CD4-positive, alpha-beta T cell treated with Interleukin-4 for 1 hour (primary cell): ENCODE measurements at places on chromosomes 11 and 22.
A peak's percentile ranks its signal among the peaks of the same experiment; 100 is the strongest.

DNA sequence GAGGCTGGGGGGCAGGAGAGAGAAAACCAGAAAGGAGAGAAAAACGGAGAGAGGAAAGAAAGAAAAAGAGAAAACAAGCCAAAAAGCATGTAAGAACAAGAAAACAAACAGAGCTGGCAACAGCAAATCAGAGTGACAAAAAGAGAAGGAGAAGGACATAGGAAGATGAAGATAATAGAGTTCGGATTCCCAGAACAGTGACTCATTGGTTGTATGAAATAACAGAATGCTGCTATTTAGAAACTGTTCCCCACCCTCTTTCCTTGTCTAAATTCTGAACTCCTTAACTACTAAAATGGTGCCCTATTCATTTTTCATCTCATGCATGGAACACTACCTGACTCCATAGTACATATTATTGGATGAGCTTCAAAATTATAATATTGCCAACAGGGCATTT, 317.4 kb downstream of the C11orf87 start:
- DNase-seq: no peak

DNA sequence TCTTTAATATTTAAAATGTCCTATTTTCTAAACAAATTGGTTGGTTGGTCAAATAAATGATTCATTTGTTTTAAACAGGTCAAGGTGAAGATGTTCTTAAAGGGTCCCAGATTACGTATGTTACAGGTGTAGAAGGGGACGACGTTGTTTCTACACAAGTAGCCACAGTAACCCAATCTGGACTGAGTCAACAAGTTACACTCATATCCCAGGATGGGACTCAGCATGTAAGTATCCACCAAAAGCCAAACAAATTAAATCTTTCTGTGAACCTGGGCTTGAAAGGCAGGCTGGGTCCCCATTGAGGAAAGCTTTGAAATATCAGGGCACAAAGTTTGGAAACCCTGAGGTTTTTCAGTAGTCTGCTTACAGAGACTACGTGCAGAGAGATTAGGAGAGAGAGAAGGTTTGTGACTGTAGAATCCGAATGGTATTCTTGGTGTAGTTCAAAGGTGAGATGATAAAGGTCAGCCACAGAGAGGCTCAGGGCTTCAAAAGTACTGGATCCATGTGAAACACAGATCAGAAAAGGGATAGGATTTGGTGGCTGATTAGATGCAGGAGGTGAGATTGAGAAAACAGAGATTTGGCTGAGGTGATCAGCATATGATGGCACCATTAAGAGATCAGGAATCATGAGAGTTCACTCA, 51.7 kb downstream of the ZNF143 start:
- no peak for DNase-seq

- DNase-seq: no peak
These were observed 132.8 kb downstream of the CRYBB2 start for GRCh38 chr22:25352294-25352680.

GRCh38 chr22:42608136-42608822, 6.4 kb downstream of the POLDIP3 start:
- DNase-seq: no peak

DNA sequence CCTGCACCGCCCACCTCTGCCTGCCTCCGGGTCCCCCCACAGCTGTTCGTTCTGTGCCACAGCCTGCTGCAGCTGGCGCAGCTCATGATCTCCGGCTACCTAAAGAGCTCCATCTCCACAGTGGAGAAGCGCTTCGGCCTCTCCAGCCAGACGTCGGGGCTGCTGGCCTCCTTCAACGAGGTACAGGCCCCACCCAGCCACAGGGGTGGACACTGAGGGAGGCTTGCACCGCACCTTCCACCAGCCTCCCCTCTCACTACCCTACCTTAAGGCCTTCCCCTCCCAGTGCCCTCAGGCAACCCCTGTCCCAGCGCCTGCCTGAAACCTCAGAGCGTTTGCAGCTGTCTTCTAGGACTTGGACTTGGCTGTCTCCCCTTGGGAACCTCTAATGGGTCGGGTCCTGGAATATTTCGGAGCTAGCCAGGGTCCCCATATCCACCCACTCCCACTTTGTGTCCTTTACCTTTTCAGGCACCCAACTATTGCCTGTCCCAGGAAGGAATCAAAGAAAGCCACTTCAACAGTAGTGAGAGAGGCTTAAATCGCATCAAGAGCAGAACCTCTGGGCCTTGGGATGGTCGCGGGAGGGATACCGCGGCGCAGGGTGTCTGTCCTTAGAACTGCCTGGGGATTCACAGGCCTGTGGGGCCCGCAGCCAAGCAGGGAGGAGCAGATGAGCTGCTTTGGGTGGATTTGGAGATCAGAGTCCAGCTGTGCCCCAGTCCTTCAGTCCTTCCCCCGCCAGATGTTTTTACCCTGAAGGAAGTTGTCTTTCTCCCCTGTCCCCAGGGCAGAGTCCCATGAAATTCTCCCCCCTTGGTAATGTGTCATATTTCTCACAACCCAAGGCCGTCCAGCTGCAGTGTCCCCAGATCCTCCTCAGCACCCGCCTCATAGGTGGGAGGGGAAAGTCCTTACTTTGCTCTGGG, 13.3 kb downstream of the SLCO2B1 start:
- DNase-seq: no peak

DNA sequence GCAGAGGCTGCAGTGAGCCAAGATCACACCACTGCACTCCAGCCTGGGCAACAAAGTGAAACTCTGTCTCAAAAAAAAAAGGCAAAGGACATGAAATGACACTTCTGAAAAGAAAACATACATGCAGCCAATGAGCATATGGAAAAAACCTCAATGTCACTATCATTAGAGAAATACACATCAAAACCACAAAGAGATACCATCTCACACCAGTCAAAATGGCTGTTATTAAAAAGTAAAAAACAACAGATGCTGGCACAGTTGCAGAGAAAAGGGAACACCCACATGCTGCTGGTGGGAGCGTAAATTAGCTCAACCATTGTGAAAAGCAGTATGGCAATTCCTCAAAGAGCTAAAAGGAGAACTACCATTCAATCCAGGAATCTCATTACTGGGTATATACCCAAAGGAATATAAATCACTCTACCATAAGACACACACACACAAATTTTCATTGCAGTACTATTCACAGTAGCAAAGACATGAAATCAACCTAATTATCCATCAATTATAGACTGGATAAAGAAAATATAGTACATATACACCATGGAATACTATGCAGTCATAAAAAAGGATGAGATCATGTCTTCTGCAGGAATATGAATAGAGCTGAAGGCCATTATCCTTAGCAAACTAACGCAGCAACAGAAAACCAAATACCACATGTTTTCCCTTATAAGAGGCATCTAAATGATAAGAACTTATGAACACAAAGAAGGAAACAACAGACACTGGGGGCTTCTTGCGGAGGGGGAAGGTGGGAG, 15.7 kb upstream of the C11orf58 start:
- no peak for DNase-seq

- DNase-seq: no peak
These were observed 115.2 kb upstream of the SORL1-AS1 start for GRCh38 chr11:121567995-121568394.

DNA sequence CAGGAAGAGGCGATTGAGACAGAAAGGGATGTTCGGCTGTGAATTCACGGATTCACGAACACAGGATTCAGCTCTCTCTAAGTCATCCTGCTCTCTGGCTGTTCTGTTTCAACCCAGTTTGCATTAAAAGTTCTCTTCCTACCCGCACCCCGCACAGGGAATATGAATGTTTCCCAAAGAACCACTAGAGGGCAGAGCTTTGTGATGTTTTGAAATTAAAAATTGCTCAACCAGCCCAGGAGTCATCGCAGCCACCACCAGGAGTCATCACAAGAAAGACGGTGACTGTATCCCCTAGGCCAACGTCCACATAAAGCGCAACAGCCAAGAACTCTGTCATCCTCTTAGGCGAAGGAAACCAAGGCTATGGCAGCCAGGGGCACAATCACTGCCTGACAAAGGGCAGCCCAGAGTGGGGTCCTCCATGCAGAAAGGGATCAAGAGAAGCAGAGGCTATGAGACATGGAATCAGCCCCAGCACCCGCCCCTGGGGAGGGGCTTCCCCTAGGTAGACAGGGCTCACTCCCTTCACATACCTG, 122.4 kb downstream of the WT1 start:
- peak; percentile 33 for DNase-seq

GRCh38 chr11:6657346-6657745, 1.7 kb upstream of the DCHS1 start:
- no peak for DNase-seq

GRCh38 chr11:34086554-34087283, 18.7 kb upstream of the NAT10 start:
- peak; percentile 52 for DNase-seq

DNA sequence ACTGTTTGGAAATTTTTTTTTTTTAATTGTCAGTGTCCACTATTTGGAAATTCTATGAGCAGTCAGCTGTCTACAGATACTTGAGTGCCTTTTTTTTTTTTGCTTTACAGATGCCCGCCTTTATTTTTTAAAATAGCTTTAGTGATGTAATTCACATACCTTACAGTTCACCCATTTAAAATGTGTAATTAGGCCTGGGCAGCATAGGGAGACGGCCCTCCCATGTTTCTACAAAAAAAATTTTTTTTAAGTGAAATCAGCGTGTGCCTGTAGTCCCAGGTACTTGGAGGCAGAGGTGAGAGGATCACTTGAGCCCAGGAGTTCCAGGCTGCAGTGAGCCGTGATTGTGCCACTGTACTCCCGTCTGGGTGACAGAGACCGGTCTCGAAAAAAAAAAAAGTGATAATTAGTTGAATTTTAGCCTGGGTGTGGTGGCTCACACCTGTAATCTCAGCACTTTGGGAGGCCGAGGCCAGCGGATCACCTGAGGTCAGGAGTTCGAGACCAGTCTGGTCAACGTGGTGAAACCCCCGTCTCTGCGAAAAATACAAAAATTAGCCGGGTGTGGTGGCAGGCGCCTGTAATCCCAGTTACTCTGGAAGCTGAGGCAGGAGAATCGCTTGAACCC, 1.5 kb downstream of the ZNF143 start:
- DNase-seq: no peak

- DNase-seq: no peak
These were observed 103.6 kb downstream of the MPPED1 start for GRCh38 chr22:43515411-43515810.

DNA sequence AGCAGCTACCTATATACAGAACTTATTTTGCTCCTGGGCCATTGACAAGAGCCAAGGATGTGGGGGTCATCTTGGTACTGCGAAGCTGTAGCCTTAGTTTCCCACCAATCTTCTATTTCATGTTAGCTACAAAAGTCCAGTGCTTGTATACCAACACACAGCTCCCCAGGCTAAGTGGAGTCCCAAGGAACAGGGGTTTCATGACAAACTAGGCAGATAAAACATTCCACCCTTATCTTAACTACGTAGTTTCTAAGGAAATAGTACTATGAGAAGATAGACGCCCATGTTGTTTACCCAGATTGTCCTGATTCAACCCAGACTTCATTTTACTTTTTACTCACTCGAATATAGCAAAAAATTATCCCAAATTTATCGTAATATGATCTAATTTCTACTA, 218.5 kb downstream of the DYNC2H1 start:
- no peak for DNase-seq
